ENCODE measurements at places on chromosomes 5 and 9.

DNA sequence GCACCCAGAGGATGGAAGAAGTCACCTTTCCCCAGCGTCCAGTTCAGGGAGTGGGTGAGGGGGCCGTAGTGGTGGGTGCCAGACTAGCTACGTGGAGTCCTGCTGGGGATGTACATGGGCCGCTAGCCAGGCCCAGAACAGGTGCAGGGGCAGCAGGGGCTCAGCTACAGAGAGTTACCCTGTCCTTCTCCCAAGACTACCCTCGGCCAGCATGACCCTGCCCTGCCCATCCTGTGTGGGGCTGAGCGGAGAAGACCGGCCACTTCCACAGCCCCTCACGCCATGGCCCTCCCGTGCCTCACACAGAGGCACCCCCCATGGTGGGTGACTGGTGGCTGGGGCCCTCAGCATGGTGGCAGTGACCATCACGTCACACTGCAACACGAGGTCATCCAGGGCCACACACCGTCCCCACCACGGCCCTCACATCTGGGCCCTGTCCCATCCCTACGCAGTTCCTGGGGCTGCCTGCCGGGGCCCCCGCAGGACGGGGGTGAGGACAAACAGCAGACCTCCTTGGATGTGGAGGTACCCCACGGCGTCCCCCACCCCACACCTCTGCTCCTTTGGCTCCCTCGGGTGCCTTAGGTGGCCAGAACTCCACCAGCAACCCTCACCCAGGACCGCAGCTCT lies 977 bp upstream of the DPP7 start:
- DNase-seq: no peak

DNA sequence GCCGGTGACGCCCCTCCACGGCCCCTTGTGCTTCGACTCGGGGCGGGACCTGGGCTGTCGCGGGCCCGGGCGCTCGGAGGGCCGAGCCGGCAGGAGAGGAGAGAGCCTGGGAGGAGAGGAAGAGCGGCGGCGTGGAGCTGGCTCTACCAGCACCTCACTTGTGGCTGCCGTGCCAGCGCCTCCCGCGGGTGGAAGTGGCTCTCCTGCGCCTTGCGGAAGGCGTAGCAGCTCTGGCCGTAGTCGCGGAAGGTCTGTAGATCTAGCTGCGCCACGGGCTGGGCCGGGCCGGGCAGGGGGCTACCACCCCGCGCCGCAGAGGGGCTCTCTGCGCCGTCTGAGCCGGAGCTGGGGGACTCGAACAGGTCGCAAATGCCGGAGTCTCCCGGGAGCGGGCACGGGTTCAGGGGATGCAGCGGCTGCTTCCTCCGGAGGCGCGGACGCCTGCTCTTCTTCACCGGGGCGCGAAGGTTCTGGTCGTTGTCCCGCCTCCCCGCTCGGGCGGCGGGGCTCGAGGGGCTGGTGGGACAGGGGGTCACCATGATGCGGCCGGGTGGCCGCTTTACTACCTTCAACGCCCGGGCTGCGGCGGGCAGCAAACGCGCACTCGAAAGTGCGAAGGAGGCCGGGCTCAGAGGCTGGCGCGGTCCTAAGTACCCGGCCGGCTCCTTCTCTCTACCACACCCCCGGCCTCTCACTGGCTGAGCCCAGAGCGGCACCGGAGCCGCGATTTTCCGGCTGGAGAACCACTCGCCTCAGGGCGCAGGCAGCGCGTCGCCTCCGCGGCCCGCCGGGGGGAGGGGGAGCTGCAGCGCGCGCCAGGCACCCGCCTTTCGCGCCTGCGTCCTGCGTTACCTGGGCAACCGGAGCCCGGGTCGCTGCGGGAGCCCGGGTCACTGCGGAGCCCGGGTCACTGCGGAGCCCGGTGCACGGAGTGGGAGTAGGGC lies at the start of gene CCNO:
CCNO (minus strand) TSS at position 624 of the 944 bp plus-strand sequence; CDS start at position 539, 85 bp downstream.
- DNase-seq: peak; percentile 73

GRCh38 chr5:102930244-102930643 lies 175.1 kb downstream of the PAM start:
- DNase-seq: no peak

GRCh38 chr9:113651896-113652295 lies 188.4 kb downstream of the RGS3 start:
- DNase-seq: no peak

DNA sequence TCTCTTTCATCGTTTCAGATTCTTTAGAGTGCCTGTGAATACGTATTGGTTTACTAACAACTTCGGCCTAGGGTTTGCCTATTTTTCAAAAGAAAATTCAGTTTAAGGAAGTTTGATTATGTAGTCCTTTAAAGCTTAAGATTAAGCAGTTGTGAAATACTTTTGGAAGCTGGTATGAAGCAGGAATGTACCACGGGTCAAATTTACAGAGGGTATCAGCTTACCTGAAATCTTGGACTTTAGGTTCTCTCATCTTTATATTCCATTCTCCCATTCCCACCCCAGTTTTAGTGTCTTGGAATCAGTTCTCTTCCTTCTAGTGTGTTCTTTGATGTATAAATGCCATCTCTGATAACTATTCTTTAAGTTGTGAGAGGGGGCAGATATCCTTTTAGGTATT lies 53.2 kb downstream of the IQGAP2 start:
- no peak for DNase-seq
